M059J (cell line): ENCODE measurements at places on chromosomes 12 and 14.
A peak's percentile ranks its signal among the peaks of the same experiment; 100 is the strongest.

DNA sequence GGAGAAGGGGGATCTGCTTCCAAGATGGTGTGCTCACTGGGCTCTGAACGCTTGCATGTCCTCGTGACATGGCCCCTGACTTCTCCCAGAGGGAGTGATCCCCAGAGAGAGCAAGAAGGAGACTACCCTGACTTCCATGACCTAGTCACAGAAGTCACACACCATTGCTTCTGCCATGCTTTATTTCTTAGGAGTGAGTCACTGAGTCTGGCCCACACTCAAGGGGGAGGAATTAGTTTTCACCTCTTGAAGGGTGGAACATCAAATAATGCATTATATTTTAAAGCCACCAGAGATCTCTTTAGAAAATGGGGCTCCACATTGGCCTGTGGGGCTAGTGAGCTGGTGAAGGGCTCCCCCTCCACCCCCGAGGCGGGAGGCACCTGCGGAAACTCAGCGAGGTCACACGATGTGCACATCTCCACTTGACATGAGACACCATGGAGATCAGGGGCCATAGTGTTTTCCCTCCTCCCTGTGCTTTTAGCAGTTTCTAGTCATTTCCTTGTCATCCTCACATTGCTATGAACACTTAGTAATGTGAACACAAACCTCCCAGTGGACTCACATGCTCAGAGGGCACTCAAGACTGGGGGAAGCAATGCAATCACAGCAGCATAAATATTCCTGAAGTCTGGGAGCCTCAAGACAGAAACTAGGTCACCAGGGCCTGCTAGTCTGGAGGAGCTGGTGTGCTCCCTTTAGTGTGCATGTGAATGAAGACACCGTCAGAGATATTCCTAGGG is 87.4 kb upstream of the FZD10 start:
- DNase-seq, result no peak

GRCh38 chr12:104827587-104827986 is 130.5 kb downstream of the SLC41A2 start:
- DNase-seq, result no peak

DNA sequence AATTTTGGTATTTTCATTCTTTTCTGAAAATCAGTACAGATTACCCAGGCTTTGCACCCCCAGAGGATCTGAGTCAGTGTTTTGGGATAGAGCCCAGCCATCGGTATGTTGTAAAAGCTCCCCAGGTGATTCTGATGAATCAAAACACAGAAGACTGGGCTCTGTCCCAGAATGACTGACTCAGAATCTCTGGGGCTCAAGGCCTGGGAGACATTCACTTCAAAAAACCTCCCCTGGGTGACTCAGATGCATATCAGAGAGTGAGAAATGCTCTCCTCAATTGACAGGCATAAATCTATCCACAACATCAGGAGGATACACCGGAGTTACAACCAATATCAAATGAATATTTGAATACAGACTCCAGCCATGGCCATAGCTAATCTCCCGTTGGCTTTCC is 32.6 kb downstream of the SLC35F4 start:
- DNase-seq, result peak; percentile 97

GRCh38 chr14:97410667-97411620 is 613.8 kb downstream of the VRK1 start:
- DNase-seq, result no peak

DNA sequence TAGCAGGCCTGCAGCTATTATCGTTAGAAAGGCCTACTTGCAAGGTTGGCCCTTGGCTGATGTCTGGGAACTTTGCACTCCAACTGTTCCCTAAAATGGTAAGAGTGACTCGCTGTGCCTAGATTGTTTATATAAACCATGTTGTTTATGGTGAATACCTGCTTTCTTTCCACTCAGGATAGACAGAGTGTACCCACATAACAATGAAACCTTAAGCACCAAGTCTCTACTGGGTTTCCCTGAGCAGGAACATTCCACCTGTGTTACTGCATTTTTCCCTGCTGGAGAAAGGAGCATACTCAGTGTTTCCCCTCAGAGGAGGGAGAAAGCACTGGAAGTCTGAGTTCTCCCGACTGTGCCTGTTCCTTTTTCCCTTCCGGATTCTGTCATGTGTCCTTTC is 32.8 kb downstream of the ERP29 start:
- DNase-seq, result peak; percentile 42

- DNase-seq, result peak; percentile 11
Observed at GRCh38 chr12:54571193-54572188, 17.0 kb downstream of the PPP1R1A start.

- no peak for DNase-seq
Observed at GRCh38 chr14:31300296-31300695, 92.7 kb upstream of the HECTD1 start.

DNA sequence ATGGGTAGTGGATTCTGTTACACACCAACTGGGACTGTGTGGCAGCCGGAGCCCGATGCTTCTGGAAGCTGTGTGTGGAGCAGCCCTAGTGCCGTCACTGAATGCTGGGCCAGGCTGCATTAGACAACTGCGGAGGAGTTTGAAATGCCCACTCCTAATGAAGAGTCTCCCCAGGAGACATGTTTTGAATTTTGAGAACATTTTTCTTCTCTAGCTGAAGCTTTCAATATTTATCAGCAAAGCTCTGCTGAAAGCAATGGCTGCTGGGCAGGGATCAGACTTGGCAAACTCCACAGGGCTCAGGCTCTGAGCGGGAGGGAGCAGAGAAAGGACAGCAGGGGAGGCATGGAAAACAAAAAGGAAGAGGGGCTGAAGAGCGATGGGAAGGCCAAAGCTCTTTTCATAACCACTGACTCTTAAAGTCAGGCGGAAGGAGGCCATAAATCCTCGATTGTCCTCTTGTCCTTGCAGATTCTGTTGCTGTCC is 189.1 kb downstream of the MON2 start:
- no peak for DNase-seq

DNA sequence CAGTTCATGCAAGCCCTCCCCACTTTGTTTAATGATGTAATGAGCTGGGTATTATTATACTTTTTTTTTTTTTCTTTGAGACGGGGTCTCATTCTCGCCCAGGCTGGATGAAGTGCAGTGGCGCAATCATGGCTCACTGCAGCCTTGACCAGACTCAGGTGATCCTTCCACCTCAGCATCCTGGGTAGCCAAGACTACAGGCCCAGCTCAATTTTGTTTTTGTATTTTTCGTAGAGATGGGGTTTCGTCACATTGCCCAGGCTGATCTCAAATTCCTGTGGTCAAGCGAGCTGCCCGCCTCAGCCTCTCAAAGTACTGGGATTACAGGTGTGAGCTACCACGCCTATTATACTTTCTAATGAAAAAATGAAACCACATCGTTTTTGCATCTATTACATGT is 4.5 kb upstream of the DCAF11 start:
- peak; percentile 1 for DNase-seq

GRCh38 chr12:123571343-123571813 is 13.0 kb upstream of the TMED2 start:
- peak; percentile 48 for DNase-seq

DNA sequence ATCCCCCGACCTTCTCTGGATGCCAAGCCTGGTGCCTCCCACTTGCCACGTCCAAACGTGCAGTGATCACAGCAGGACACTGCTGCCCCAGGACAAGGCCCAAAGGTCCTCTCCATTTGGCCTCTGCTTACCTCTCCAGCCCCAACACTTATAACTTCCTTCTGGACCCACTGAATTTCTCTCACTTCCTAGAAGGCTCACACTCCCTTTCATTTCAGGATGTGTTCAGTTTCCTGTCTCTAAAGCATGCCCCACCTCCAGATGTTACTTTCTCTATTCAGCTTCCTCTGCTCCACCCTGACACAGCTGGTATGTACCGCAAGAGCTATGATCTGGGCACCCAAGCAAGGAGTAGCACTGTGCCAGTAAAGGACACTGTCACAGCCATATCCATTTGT is 33.0 kb downstream of the CDKL1 start:
- DNase-seq, result peak; percentile 40

DNA sequence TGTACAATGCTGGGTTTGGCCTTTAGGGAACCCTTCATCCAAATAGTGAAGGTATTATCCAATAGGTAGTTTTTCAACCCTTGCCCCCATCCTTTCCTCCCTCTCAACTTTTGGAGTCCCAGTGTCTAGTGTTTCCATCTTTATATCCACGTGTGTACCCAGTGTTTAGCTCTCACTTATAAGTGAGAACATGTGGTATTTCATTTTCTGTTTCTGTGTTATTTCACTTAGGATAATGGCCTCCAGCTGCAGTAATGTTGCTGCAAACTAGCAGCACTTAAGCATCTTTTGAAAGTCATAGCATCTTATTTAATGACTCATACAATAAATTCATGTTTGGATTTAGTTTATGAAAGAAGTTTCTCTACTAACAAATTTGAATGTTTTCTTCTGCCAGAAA is 442.5 kb downstream of the NELL2 start:
- no peak for DNase-seq

GRCh38 chr14:75175677-75176141 is 703 bp downstream of the TMED10 start:
- DNase-seq, result no peak

- DNase-seq, result peak; percentile 81
Observed at GRCh38 chr12:54413284-54414190, 5.5 kb downstream of the ITGA5 start.
